SK-N-SH treated with all-trans-retinoic acid at 6 μM for 48 hours (cell line): ENCODE measurements at places on chromosomes 3 and 15.

DNA sequence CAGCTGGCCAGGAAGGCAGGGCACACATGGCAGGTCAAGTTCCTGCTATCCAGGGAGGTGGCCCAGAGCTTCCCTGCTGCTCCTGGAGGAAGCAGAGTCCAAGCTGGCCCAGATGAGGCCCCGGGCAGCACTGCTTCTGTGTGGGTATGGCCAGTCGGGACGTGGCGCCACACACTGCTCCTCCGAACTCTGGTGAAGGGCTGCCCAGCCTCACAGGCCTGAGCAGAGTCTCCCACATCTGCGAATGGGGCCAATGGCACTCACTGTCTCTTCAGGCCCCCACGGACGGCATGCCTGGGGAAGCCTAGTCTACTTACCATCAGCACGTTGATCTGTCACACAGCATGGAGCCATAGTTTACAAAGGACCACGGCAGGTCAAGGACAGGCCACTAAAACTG, 2.5 kb upstream of the PLA2G4F start:
- ATAC-seq, result peak; percentile 11

- no peak for ATAC-seq
Measured at GRCh38 chr3:44342176-44342790, 3.7 kb downstream of the TCAIM start.

GRCh38 chr15:68197661-68198437, 7.3 kb downstream of the CALML4 start:
- ATAC-seq, result no peak

- peak; percentile 88 for ATAC-seq
Measured at GRCh38 chr3:122754929-122755328, 38.7 kb downstream of the HSPBAP1 start.

- no peak for ATAC-seq
Measured at GRCh38 chr3:52067526-52067925, 11.2 kb upstream of the DUSP7 start.

GRCh38 chr15:91302588-91303439, 202.8 kb downstream of the SV2B start:
- peak; percentile 96 for ATAC-seq

DNA sequence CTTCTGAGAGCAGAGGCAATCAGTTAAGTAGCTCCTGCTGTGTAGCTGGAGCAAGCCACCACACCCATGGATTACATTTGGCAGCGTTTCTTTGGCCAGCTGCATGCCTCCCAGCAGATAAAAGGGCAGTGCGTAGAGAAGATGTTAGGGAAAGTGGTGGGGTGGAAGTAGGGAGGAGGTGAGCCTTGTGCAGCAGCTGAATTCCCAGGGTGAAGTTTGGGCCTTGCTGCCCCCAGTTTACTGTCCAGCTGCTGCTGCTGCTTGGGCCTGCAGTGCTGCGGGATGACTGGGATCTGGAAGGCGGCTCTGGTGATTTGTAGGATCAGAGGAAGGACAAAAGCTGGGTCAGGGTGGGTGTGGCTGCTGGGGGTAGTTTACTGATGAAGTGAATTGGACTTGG, 318.7 kb upstream of the C2CD4B start:
- ATAC-seq, result peak; percentile 24

GRCh38 chr15:48427960-48428547, 96.8 kb downstream of the DUT start:
- ATAC-seq, result peak; percentile 91

DNA sequence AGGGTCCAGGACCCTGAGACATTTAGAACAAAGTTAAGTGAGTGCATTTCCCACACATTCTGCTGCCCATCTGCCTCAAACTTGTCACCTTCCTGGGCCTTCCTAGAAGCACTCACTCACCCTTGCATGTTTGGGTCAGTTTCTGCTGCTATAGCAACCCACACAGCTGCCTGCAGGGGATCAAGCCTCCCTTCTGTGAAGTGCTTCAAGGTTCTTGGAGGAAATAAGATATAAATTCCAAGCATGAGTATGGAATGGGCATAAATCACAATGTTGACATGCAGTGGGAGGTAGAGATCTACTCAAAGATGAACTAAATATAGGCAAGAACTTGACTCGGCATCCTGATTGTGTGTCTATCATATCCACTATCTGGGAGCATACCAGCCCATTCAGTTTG, 140.4 kb downstream of the SLC9A9 start:
- no peak for ATAC-seq

DNA sequence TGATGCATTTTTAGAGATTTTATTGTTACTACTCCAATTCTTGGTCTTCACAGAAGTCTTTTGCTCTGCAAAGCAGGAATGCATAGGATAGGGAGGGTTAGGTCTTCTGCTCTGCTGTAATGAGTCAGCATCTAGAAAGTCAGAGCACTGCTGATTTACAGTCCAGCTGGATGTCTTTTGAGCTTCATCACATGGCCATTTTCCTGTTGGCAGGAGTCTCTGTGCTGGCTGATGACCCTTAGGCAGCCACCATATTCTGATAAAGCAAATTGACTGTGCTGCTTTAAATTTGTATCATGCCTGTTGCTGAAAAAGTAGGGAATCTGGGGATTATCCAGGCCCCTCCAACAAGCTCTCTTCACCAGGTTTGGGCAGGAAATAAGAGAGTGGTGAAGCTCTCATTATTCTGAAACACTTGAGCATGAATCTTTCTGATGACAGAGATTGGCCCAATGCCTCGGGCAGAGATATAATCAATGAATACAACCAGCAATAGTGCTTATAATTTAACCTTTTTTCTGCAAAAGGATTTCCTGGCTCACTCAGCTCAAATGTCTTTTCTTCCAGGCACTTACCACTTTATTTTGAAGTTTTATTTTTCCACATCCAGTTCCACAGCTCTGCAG, 9.7 kb upstream of the CRBN start:
- ATAC-seq, result no peak; the same call in 2 of the 3 replicates

- no peak for ATAC-seq
Measured at GRCh38 chr3:4748701-4749378, 230.4 kb upstream of the BHLHE40 start.

GRCh38 chr3:131349454-131349853, 32.1 kb upstream of the NUDT16 start:
- ATAC-seq, result no peak

DNA sequence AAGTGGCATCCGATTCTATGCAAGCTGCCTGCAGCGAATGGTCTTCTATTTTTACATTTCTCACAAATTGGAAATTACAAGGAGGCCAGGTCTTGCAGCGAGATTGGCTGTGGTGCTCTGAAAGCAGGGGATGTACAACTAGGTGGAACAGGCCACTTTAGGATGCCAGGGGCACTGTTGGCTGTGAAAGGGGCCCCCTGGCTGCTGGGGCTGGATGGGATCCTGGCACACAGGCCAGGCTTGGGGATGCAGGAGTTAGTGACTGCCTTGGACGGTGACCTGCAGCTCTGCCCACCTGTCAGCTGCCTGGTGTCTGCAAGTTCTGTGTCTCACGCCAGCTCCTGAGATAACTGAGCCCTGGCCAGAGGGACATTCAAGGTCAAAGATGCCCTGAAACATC, 4.6 kb downstream of the SLC6A1 start:
- ATAC-seq, result no peak

DNA sequence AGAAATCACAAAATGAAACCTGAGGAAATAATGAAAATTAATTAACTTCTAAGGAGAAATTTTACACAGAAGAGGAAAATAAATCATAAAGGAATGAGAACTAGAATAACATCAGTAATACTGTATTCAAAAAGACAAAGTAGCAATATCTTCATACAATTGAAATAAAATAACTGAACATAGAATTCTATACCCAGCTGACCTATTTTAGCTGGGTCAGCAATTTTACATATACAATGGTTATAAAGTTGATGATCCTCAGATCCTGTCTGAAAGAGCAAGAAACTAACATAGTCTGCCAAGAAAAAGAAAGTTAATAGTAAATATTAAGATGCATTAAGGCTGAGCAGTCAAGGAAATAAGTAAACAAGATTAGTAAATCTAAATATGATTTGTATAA, 93.0 kb upstream of the P3H2 start:
- ATAC-seq, result no peak

DNA sequence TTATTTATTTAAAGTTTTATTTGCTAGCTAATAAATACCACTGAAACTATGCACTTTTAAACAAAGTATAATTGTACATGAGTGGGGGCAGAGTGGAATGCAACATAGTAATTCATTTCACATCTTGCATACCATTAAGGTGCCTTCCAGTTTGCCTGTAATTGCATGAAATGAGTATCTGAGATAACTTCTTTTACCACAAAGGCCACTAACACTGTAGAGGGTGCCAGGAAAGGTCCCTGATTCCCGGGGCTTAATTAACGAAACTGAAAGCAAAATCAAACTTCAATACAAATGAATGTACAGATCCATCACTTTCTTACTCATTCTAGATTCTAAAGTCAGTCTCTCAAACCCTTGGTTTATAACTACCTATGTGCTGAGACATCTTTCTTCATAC, 2.1 kb downstream of the CD47 start:
- ATAC-seq, result no peak

GRCh38 chr3:98541695-98542094, 9.9 kb downstream of the GPR15 start:
- no peak for ATAC-seq

DNA sequence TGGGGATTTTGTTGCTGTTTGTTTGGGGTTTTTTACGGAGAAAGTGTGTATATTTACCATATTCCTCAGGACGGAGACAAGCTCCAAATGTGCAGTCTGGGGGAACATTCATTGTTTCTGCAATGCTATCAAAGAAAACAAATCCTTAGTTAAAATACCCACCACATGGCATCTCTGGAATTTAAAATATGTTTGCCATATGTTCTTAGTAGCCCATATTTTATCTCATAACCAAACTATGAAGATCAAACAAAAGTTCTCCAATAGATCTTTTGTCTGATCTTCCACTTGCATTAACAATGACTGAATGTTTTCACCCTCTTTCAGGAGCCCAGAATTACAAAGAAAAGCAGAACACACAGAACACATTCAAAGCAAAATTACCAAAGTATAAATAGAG, 35.3 kb downstream of the EFHB start:
- peak; percentile 79 for ATAC-seq

DNA sequence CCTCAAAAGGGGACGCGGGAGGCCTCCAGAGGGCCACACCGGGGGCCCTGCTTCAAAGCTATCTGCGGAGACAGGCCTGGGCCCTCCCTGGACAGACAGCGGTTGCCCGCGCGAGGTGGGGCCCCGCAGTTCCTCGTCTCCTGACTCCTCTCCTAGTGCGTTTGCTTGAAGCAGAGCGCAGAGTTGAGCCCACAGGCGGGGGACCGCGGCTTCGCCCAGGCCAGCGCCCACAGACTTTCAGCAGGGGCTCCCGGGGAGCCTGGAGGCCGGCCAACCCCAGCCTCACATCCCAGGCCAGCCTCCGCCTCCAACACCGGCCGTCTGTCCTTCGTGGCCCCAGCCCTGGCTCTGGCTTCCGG, 540 bp upstream of the ADAMTS7 start:
- peak; percentile 6; the same call in 2 of the 3 replicates for ATAC-seq

- peak; percentile 56; the same call in 2 of the 3 replicates for ATAC-seq
Measured at GRCh38 chr3:59131016-59131766, 81.4 kb upstream of the CFAP20DC start.

GRCh38 chr3:149658744-149659497, 1.1 kb upstream of the WWTR1 start:
- peak; percentile 22 for ATAC-seq

- no peak for ATAC-seq
Measured at GRCh38 chr3:129745253-129745652, 138.8 kb upstream of the PLXND1 start.

DNA sequence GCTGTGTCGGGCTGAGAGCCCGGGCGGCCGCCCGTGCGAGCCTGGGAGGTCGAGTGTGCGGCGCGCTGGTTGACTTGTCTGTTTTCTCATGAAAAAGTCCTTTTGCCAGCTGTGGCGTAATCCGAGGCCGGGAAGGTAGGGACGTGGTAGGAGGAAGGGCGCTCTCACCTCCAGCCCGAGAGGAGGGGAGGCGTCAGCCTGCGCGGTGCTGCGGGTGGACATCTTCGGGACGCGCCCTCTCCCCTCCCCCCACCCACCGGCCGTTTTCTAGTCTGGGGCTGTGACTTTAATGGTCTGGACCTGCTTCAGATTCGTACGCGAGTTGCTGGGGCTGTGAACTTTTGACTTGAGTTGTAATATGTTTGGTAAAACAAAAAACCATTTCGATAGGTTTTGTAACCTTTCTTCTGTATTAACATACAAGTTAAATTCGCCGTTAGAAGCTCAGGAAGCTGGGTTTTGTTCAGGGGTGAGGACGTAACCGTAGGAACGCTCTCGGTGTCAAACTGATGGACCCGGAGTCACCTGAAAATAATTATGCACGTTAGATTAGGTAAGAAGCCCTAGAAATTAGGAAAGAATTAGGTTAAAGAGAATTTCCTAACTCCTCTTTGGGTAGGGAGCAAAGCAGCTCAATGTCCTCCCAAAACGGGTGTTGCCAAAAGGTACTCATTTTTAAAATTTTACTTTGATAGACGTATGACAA, 762 bp downstream of the NCK1 start:
- peak; percentile 48 for ATAC-seq

DNA sequence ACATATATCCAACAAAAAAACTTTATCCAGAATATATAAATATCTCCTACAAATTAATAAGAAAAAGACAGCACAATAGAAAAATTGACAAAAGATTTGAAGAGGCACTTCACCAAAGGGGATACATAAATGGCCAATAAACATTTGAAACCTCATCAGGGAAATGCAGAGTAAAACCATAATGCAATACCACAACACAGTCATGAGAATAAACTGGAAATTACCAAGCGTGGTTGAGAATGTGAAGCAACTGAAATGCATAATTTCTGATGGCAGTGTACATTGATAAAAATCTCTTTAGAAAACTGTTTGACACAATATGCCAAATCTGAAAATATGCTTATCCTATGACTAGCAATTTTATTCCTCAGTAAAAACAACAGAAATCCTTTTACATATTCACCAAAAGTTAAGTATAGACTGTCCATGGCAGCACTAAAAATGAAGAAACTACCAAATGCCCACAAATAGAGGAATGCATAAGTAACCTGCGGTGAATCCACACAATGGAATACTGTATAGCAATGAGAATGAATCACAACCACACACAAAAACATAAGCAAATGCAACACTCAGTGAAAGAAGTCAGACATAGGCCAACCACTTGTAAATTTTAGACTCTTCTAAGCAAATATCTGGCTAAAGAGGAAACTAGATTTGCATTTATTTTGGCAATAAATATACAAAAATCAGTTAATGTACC, 7.9 kb downstream of the LYZL4 start:
- no peak for ATAC-seq

GRCh38 chr3:110731148-110731547, 340.5 kb upstream of the NECTIN3 start:
- ATAC-seq, result no peak

GRCh38 chr3:159764490-159765029, 224.1 kb upstream of the IL12A start:
- ATAC-seq, result peak; percentile 0
